ENCODE measurements at places on chromosomes 7 and 10.

DNA sequence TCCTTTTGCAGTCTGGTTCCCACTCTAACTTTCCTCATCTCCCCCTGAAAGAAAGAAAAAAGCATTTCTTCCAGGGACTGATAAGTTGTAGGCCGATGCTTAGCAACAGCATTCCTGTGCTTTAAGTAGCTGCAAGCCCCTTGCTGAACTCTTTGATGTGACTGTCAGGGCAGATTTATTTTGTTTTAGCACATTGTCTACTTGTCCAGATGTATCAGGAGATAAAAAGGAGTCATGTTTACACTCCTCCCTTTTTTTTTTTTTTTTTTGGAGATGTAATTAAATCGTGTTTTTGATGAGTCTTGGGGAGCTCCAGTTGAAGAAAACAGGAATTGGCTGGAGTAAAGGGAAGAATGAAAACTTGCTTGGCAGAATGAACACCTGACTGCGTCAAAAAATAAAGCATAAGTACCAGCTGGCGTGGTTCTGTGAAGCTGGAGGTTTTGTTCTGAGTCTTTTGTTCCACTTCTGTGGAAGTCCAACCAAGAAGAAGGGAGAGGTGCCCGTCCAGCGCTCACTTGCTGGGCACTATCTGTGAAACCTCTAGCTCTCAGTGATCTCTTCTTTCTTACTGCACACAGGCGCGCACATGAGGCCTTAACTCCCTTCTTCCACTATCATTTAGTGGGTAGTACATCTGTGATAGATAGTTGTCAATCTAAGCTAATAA lies 871.7 kb downstream of the LRMDA start:
- no peak for DNase-seq

DNA sequence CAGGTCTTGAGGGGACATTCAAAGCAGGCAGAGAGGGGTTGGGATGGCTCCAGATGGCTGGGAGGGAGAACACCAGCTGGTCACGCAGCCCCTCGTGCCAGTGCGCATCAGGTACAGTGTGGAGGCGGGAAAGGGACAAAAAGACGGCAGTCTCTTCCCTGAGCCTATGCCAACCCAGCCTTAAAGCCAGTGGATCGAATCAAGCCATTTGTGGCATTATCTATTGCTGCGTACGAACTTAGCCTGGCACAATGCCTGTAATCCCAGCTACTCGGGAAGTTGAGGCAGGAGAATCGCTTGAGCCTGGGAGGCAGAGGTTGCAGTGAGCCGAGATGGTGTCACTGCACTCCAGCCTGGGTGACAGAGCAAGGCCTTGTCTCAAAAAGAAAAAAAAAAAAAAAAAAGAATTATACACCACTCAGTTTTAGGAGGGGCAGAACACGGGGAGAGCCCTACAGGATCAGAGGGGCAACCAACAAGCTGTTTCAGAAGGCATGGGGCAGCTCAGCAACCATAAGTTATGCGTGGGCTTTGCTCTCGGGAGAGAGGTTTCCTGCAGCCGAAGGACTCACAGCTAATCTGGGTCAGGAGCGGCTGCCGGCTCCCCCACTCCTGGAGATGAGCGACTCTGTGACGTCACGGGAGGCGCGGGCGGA lies 356 bp upstream of the NDUFB2 start:
- peak; percentile 67 for DNase-seq

GRCh38 chr10:13528875-13529713 lies at the start of gene BEND7:
Gene BEND7 (minus strand): TSS chr10:13529014. CDS start chr10:13528533, 481 bp downstream.
- no peak for DNase-seq

DNA sequence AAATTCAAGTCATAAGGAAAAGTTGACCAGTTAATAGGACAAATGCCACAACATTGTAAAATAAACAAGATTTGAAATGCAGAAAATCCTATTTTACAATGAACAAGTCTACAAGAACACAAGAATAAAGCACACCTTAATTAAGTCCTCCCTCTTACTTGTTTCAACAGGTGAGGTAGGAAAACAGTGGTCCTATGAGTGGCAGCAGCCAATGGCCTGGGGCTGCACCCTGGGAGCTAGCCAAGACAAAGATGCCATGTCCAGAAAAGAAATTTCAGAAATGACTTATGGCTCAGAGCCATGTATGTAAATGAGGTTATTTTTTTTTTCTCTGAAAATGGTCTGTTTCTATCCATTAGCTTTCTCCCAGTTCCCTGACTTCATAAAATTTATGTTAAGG lies 14.3 kb downstream of the KLLN start:
- no peak for DNase-seq

- DNase-seq: no peak
Observed at GRCh38 chr10:112672706-112673105, 225.7 kb downstream of the VTI1A start.

- DNase-seq: no peak
Observed at GRCh38 chr7:130065500-130066152, 4.7 kb upstream of the KLHDC10 start.

GRCh38 chr7:113086431-113086888 lies at the start of gene GPR85:
Gene GPR85 (minus strand): TSS chr7:113086827. CDS start chr7:113084721, 2,106 bp downstream.
- peak; percentile 49 for DNase-seq

- DNase-seq: peak; percentile 6
Observed at GRCh38 chr7:69002416-69002815, 595.9 kb upstream of the AUTS2 start.

DNA sequence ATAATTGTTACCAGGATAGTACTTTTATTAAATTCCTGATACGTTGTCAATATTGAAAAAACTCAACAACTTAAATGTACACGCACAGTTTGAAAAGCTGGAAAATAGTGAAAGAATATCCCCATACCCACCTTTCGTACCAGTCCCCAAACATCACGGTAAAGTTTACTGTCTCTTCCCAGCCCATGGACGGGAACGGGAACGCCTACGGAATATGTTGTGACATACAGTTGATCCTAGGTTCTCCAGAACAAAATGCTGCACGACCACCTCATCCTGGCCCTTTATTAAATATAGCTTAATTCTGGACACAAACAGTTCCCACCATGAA lies 527 bp upstream of the BCAP29 start:
- DNase-seq: no peak

- DNase-seq: no peak
Observed at GRCh38 chr7:112449353-112449752, 907 bp upstream of the IFRD1 start.

GRCh38 chr10:78760463-78761310 lies 308.1 kb upstream of the ZMIZ1 start:
- DNase-seq: no peak

DNA sequence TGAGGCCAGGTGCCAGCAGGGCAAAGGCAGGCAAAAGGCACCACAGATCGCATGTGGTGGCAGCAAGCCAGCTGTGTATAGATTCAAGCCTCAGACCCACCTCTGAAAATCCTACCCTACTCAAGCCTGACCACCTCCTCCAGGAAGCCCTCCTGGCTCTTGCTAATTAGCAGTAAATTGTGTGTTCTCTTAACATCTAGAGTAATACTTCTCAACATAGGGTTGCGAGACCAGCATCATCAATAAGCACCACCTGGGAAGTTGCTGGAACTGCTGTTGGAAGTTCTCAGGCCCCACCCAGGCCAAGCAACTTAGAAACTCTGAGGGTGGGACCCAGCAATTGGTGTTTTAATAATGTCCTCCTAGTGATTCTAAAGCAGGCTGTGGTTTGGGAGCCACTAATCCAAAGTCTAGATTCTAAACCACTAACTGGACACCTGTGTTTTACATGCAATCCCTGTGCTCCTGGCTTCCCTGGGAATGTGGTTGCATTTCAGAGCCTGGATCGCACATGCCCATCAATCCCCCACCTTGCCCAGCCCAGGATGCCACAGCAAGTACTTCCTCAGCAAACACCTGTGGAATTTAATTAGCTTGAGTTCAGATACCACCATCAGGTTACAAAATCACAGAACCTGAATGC lies 46.2 kb downstream of the KCNMA1 start:
- DNase-seq: no peak

DNA sequence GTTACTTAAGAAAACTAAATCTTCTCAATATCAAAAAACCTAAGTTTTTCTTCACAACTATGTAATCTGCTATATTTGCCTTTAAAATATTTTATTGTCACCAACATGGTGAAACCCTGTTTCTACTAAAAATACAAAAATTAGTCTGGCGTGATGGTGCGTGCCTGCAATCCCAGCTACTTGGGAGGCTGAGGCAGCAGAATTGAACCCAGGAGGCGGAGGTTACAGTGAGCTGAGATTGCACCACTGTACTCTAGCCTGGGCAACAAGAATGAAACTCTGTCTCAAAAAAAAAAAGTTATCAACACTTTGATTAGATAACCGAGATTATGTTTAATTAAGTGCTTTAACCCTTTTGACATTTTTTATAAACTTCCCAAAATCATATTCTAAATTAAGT lies 28.3 kb upstream of the CLDN4 start:
- DNase-seq: no peak

- DNase-seq: no peak
Observed at GRCh38 chr7:106260136-106260561, 24.6 kb downstream of the NAMPT start.

- DNase-seq: peak; percentile 14
Observed at GRCh38 chr10:104028146-104028545, 57.5 kb downstream of the COL17A1 start.

GRCh38 chr7:111871283-111871682 lies 309.0 kb upstream of the IMMP2L start:
- no peak for DNase-seq

DNA sequence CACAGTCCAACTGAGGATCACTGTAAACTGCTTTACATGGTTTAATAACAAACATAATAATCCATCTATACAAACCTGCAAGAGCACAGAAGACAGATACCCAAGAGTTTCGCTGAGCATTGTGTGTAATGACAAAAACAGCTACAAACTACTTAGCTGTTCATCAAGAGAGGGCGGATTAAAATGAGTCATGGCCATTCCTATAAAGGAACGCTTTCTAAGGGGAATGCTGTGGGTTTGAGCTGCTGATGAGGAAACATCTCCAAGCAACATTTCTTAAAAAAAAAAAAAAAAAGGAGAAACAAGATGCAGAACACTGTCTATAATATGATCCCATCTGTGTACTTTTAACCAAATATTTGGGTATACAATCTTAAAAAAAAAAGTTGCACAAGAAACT lies 33.8 kb downstream of the VOPP1 start:
- peak; percentile 74 for DNase-seq

DNA sequence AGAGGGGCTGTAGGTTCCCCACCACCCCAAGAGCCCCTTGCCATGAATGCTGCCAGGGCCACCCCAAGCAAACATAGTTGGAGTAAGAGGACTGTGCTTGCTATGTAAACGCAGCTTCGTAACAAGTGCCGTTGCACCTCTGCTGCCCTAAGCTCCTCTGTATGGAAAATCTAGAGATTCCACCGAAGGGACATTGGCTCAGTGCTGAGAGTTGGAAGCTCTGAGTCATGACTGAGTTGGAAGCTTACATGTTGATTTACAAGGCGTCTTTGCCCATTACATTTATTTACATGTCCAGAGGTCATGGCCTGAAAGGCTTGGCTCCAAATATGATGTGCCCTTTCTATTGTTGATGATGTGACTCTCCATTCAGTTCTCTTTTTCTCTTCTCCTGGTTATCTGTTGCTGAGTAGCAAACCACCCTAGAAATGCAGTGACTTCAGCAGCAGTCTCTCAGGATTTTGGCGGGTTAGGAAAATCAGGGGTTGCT lies 233.1 kb upstream of the TCF7L2 start:
- peak; percentile 74 for DNase-seq

DNA sequence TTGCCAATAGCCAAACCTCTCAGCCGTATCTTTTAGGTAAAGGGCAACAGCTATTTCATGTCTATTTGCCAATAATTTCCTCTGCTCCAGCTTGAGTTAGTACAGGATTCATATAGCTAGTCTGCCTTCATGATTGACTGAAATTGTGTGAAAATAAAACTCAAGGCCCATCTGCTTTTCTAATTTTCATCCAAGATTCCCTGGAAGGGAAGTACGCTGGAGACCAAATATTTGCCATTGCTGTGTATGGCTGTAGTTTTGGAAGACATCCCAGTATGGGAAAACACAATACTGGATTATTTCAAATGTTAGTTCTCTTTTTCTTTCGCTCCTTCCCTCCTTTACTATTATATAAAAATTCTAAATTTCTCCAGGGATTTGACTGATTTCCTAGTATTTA lies 652.4 kb downstream of the CNTNAP2 start:
- DNase-seq: no peak

GRCh38 chr7:5598769-5599371 lies 175.2 kb upstream of the TNRC18 start:
- DNase-seq: no peak

- peak; percentile 33 for DNase-seq
Observed at GRCh38 chr7:123367484-123368122, 166.8 kb downstream of the IQUB start.

DNA sequence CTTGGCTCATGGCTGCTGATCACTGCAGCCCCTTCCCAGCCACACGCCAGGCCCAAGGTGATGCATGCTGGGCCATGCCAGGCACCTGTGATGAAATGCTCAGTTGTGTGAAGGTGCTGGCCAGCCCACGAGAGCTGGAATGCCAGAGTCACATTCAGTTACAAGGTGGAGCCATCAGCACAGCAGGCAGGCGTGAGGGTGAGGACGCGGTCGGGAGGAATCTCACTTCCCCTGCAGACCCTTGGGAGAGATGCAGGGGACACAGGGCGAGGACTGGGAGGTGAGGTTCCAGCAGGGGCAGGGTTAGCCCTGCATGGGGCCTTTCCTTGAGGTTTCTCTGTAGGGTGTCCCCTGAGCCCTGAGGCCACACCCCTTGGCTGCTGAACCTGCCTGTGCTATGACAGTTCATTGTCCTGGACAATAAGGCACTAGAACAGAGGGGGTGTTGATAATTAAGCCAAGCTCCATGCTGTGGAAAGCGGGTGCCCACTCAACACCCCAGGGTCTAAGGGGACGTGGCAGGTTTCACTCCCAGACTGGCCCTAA lies 82.4 kb downstream of the ADARB2 start:
- no peak for DNase-seq

DNA sequence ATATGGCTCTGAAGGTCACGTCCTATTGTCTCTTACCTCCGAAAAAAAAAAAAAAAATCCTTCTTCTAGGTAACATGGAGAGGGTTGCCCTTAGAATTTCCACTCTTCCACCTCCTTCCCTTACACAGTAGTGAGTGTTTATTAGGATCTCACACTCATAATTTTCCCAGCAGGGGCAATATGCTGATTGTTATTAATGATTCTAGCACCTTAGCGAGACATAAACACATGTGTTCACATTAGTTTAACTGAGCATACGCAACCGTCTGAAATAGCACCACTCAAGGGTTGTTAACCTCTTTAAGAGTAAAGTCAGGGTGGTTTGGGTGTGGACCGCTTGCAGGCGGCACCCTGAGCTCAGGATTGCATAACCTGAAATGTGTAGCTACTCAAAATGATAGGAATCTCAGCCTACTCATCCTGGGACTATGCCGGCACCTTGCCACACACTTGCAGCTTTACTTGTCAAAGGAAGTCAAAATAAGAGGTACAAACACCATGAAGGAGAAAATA lies 52.2 kb downstream of the CPEB3 start:
- peak; percentile 71 for DNase-seq

- no peak for DNase-seq
Observed at GRCh38 chr7:20826243-20826642, 39.6 kb upstream of the SP8 start.

GRCh38 chr7:90256778-90257177 lies 11.8 kb downstream of the CFAP69 start:
- DNase-seq: no peak

GRCh38 chr10:26829810-26830515 lies 30.8 kb downstream of the ABI1 start:
- no peak for DNase-seq
